ENCODE measurements at places on chromosomes 3 and 15. TPM values are rescaled to one million over a fixed set of nuclear protein-coding genes. Genes with fewer than 3 reads are reported as not detected.

Gene SGO1
- total RNA-seq: 39.2 TPM

Gene CFAP92
- 0.88 TPM for total RNA-seq

Gene BSN
- total RNA-seq: 0.11 TPM

DNA sequence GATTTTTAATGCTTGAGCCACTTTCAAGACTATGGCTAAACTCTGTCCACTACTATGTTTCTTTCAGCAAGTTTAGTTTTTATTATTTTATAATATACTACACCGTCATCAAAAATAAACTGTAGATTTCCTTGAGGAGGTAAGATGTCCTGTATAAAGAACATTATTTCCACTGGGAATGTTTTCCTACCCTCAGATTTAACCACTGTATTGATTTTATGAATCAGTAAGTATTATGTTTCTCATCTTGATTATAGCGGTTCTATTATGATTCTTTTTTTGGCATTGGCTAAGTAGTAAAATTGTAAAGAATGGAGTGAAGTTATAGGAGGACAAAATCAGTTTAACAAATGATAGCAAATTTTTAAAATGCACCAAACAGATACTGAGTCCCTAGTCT is 44.4 kb downstream of the ADAM10 start:
- no peaks in the 10 kb centered on the region for H3K27me3 ChIP-seq
- H3K36me3 ChIP-seq: peaks cover 43% of the 10 kb centered on the region
- H3K4me3 ChIP-seq: no peak overlapping the region
- no peak for DNase-seq

DNA sequence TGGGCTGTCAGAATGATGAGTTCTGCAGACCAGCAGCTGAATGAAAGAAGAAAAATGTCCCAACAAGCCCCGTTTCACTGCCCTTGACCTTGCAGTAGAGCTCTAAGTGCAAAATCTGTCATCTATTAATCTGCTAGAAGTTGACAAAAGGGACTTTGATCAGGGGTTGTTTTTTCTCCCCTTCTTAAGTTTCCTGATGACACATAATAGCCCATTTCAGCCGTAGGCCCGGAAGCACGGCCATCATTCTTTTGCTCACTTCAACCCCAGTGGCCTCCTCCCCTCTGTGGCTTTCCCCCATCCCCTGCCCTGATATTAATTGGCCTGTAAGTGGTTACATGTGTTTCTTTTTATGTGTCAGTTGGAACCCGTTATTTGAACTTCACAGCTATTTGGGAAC is 298.9 kb downstream of the RPLP1 start:
- no peak overlapping the region for H3K4me3 ChIP-seq
- H3K27ac ChIP-seq: no peak overlapping the region
- H3K36me3 ChIP-seq: peaks cover 16% of the 10 kb centered on the region
- H3K27me3 ChIP-seq: peaks cover 16% of the 10 kb centered on the region
- peaks cover 74% of the 10 kb centered on the region for H3K4me1 ChIP-seq
- DNase-seq: no peak

DNA sequence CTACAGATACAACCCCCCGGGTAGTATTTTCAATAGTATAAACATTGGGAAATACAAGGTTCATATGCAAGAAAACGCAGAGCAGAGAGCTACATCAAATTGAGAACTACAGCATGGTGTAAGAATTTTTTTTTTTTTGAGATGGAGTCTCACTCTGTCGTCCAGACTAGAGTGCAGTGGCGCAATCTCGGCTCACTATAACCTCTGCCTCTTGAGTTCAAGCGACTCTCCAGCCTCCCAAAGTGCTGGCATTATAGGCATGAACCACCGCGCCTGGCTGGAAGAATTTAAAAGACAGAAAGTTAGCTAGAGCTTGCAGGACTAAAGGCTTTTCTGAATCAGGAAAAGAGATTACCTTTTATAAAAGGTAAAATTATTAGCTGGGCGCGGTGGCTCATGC is 42.0 kb downstream of the PIGB start:
- DNase-seq: no peak
- no peaks in the 10 kb centered on the region for H3K27me3 ChIP-seq
- H3K4me3 ChIP-seq: no peak overlapping the region
- H3K36me3 ChIP-seq: peaks cover 14% of the 10 kb centered on the region
- no peak overlapping the region for H3K27ac ChIP-seq

- no peaks in the 10 kb centered on the region for H3K27me3 ChIP-seq
- H3K4me3 ChIP-seq: no peak overlapping the region
- H3K36me3 ChIP-seq: no peaks in the 10 kb centered on the region
Observed at GRCh38 chr3:79515072-79515471, 252.7 kb downstream of the ROBO1 start.

- no peaks in the 10 kb centered on the region for H3K36me3 ChIP-seq
- peaks cover 14% of the 10 kb centered on the region for H3K4me1 ChIP-seq
- DNase-seq: no peak
- no peak overlapping the region for H3K27ac ChIP-seq
Observed at GRCh38 chr15:84081391-84082168, 154.0 kb upstream of the GOLGA6L4 start.

Measured in activated CD4-positive, alpha-beta T cell treated with anti-CD3 and anti-CD28 coated beads for 36 hours (primary cell).